ENCODE measurements at places on chromosomes 13 and 19.

DNA sequence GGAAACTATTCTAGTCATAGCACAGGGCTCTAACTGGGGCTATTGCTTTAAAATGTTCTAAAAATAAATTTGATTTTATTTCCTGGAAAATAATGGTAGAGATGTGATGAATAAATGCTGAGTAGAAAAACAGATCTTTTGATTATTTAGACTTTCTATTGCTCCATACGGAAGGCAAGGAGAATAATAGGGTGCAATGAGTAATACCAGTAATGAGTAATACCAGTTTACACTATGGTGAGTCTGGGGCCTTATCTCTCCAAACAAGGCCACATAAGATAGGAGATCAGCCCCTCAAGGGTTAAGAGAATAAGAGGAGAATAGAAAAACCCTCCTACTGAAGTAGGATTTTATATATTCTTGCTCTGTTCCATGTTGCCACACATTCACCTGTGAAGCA lies 390.4 kb downstream of the KLF5 start:
- DNase-seq = no peak

- DNase-seq = no peak
Observed at GRCh38 chr13:25948910-25949309, 102.9 kb downstream of the SHISA2 start.

DNA sequence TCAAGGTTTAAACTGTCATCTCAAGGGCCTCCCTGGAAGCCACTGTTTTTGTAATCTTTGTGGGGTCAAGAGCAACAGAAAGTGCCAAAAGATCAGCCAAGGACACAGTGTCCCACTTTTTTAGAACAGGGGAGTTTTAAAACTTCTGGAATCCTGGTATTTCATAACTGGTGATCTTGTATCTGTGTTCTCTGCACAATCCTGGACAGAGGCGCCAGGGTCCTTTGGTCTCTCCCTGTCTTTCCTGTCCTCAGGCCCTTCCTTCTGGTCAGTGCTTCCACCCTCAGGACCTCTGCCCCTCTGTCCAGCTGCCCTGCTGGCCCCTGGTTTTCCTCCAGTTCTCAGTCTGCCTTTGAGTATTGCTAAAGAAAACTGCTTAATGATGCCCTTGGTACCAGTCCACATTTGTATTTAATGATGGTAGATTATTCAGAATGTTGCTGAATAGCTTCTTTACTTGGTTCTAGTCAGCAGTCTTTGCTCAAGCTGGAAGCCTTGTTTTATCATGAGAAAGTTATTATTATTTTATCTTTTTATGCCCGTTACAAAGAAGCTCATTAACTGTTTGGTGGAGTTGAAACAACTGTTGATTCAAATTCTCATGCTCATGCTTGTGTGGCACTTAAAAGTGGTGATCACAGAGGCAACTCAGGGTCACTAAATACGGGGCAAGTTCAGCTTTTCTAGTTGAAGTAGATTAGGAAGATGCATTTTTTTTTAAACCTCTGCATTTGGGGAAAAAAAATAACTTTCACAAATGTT lies 47.5 kb downstream of the WASF3 start:
- DNase-seq = no peak

DNA sequence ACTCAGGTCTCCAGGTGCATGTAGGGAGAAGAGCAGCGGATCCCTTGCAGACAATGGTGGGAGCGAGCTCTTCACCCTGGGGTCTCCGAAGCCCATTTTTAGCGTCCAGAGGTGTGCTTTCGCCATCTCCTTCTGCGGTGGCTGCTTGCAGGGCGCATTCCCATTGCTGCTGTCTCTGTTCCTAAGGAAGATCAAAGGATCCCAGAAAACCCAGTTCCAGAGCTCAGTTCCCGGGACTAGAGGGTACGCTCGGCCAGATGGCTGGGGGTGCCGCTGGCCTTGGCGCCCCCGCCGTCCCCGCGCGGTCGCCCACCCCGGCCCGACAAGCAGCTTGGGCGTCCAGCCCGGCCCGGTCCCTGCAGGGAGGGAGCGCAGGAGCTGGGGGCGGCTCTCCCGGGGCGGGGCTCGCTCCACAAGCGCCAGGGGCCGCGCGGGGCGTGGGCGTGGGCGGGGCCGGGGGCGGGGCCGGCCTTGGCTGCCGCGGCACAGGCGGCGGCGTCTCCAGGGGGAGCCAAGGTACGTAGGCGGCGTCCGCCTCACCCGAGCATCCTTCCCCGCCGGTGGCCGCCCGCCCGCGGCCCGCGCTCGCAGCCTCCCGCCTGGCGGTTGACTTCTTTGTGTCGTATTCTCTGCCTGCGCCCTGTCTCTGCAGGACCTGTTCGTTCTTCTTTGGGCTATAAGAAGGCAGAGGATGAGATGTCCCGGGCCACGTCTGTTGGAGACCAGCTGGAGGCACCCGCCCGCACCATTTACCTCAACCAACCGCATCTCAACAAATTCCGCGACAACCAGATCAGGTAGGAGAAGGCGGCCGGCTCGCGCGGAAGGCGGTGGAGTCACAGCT lies 96.8 kb downstream of the ATP8A2 start:
- DNase-seq = peak; percentile 9

GRCh38 chr19:1851654-1852580 lies 3.6 kb upstream of the REXO1 start:
- peak; percentile 62 for DNase-seq

DNA sequence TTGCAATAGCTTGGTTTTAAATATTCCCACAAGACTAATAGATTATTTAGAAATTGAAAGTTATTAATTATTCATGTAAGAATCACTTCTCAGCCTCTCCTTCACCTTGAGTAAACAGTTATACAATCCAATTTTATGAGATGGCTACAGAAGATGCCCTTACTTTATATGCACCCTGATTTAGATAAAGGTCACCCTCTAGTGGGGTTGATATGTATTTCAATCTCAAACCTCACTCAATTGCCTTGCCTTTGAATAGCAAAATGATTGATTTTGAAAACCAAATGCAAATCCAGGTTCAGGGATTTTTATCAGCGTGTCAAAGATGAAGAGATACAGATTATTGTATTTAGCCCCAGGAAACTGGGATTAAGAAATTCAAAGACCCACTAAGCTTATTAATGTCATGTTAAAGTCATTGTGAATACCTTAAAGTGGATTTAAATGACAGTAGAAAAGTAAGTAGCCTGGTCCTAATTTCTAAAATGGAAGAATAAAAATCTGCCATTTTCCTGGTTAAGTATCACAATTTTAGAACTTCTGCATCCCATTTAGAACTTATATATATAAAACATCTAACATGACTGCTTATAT lies 305.1 kb downstream of the ITGBL1 start:
- no peak for DNase-seq

DNA sequence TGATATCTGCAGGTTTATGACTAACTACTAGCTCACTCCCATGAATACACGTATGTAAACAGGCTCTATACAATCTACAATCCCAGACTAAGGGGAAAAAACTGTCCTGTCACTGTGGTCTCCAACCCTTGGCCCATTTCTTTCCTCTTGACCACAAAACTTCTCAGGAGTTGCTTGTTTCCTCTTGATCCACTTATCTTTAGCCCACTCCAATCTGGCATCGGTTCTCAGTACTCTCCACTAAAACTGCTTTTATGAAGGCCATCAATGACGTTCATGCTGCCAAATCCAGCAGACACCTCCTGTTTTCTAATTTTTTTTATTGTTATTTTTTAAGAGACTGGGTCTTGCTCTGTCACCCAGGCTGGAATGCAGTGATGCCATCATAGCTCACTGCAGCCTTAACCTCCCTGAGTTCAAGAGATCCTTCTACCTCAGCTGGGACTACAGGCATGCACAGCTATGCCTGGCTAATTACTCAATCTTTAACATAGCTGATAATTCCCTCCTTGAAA lies 31.9 kb upstream of the USPL1 start:
- DNase-seq = no peak

Measured in activated CD4-positive, alpha-beta T cell treated with anti-CD3 and anti-CD28 coated beads, Interleukin-2, amount 10 ng/mL, durations not matched to agents 7 days and 5 days (primary cell).